ENCODE measurements at places on chromosomes 11 and 22.

DNA sequence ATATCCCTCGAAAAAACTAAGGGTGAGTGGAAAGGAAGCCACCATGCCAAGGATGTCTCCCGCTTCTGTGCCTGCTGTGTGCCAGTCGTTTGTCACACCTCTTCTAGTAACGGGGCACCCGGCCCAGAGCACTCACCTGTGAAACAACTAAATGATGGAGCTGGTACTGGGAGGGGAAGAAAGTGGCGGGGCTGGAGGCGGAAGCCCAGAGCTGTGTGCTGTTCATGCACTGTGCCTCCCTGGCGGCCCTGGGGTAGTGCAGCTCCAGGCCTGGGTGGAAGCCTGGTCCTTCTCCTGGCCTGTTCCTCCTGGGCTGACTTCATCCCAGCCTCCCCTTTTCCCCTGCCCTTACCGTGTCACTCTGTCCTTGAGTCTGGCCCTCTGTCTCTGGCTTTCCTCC, 130.2 kb downstream of the CEP164 start:
- no peak for DNase-seq

GRCh38 chr11:112307616-112308015, 47.0 kb upstream of the PLET1 start:
- no peak for DNase-seq

- no peak for DNase-seq
Observed at GRCh38 chr22:28408709-28409108, 270.9 kb downstream of the TTC28 start.

DNA sequence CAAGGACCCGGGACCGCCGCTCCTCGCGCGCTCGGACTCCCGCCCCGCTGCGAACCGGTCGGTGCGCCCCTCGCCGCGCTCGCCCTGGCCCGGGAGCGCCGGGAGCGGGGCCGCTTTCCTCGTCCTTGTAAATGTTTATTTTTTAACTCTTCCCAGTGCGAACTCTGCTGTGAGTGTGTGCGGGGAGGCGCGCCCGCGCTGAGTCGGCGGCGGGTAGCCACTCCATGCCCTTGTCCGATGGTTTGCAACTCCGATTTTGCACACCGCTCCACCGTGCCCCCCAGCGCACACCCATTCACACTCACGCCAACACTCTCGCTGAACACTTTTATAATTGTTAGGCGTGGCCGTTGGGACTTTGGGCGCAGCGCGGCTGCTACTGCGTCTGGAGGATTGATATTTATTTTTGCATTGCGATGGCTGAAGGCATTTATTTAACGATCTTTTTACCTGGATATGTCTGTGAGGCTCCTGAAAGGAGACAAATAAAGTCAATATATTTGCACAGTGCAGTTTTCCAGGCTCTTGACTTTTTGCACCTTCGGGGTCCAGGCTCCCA, 1.0 kb downstream of the C11orf96 start:
- no peak for DNase-seq

- DNase-seq, result no peak
Observed at GRCh38 chr22:32584650-32585049, 110.0 kb downstream of the FBXO7 start.

DNA sequence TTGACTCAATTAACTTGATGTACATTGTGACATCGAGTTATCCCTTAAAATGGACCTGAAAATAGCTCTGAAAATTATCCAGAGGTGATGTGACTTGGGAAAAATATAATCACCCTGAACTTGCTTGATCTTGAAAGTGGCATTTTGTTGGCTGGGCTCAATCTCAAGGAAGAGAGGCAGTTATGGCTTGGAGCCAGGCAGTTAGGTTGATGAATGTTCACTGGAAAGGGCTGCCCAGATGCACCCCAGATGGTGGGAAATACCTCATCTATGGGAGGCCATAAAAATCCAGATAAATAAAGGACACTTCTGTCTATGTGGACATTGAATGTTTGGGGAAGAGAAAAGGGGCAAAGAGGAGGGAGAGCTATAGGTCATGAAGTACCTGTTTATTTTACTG, 55.7 kb upstream of the OR5AN1 start:
- DNase-seq, result no peak

- DNase-seq, result peak; percentile 79
Observed at GRCh38 chr11:35077709-35078469, 61.1 kb upstream of the CD44 start.

DNA sequence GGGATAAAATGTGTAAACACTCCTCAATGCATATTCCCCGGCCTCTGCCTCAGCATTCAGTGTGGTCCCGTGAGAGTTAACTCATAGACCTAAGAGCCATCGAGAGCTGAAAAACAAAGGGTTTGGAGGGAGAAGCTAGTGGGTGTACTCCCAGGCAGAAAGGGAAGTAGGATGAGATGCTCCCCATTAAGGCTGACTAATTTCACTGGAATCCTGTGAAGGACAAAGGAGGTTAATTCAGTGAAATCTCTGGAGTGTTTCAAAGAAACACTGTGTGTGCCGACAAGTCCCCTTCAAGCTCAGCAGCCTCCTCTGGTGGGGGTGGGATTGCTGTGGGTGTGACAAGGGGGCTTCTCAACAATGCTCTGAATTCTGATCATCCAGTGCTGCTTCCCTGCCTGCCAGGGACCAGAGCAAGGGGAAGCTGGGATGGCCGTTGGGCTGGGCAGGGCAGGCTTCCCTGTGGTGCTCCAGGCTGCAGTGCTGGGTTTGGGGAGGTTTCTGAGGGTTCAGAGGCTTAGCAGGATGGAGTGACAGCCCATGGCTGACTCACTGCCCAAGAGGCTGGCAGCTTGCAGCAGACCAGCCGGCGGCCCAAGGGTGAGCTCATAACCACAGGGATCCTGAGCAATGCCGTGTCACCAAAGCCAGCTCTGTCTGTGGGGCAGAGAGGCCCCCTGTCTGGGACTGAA, 61.4 kb upstream of the BMAL1 start:
- DNase-seq, result no peak

GRCh38 chr22:49807780-49808708, 19.6 kb downstream of the BRD1 start:
- DNase-seq, result peak; percentile 59

GRCh38 chr11:82701847-82702520, 31.7 kb downstream of the FAM181B start:
- DNase-seq, result peak; percentile 6

GRCh38 chr11:33719587-33719986, 16.6 kb downstream of the CD59 start:
- DNase-seq, result no peak

DNA sequence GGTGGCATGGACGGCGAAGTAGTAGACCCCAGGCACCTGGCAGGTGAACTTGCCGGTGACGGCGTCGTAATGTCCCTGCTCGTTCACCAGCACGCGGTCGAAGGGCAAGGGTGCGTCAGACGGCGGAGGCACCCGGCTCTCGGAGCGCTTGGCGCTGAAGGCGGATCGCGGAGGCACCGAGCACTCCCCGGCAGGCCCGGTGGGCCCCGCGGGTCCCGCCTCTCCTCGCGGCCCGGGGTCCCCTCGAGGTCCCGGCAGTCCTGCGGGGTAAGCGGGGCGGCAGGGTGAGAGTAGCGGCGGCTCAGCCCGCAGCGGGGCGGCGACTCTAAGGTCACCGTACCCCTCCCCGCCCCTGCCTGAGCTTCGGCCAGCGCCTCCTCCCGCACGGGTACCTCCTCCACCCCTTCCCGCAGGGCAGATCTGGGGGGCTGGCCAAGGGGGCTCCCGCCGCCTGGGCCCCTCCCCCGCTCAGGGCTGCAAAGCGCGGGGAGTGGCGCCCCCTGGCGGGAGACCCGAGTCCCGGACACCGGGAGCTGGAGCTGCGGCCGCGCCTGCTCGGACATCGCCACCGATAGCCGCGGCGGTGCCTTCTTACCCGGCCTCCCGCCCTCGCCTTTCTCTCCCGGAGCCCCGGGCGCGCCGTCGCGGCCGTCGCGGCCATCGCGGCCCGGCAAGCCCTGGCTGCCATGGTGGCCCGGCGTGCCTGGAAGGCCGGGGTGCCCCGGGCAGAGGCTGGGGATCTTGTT, 921 bp downstream of the C1QTNF5 start:
- DNase-seq, result no peak

GRCh38 chr11:37502202-37502601, 904.2 kb upstream of the RAG2 start:
- no peak for DNase-seq

DNA sequence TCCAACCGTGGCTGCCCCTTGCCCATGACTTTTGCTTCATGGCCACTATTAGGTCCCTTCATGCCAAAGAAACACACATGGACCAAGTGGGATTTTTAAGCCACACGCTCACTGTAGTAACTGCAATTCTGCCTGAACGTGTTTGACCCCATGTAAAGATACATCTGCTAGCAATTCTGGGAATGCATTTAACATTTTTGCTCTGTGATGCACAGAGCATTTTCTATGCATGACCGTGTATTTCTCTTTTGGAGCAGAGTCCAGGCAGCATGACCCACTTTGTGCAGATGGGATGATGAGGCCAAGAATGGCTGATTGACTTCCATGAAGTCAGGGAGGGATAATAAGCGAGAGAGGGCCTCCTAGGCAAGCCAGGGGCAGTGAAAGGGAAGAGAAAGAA, 108.5 kb downstream of the TP53I11 start:
- DNase-seq, result no peak

DNA sequence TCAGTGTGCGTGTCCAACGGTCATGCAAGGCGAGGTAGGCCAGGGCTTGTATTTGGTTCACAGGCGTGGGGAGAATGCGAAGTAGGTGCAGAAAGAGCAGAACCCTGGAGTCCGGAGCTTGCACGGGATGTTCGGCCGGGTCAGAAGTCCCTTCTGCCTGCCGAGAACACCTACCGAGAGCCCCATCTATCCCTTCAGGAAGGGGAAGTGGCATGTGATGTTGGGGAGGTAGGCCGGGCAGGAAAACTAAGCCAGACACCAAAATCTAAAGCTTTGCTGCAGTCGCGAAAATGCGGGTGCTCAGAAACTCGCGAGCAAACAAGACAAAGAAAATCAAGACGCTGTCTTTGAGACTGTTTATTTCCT, 435 bp upstream of the TAF6L start:
- no peak for DNase-seq

- DNase-seq, result no peak
Observed at GRCh38 chr11:20840341-20840740, 171.0 kb downstream of the NELL1 start.

DNA sequence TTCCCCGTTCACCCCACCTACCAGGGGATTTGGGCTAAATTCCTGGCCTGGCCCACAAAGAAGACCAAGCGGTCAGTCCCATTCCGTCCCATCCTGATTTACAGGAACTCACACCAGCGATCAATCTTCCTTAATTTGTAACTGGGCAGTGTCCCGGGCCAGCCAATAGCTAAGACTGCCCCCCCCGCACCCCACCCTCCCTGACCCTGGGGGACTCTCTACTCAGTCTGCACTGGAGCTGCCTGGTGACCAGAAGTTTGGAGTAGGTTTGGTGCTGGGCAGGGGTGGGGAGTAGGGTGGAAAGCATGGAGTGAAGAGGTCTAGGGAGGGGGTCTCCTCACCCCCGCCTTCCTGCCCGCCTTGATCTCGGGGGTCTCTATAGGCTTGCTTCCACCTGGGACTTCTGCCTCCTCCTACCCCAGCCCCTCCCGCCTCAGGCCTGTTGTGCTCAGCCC, at the start of gene SERPING1:
Gene SERPING1 (plus strand): TSS at position 225 of the 455 bp plus-strand sequence. CDS start 586 bp downstream, outside the sequence.
- no peak for DNase-seq

- no peak for DNase-seq
Observed at GRCh38 chr11:57353446-57353845, 15.3 kb downstream of the P2RX3 start.

GRCh38 chr11:118216621-118217481, 8.0 kb downstream of the JAML start:
- DNase-seq, result peak; percentile 56

DNA sequence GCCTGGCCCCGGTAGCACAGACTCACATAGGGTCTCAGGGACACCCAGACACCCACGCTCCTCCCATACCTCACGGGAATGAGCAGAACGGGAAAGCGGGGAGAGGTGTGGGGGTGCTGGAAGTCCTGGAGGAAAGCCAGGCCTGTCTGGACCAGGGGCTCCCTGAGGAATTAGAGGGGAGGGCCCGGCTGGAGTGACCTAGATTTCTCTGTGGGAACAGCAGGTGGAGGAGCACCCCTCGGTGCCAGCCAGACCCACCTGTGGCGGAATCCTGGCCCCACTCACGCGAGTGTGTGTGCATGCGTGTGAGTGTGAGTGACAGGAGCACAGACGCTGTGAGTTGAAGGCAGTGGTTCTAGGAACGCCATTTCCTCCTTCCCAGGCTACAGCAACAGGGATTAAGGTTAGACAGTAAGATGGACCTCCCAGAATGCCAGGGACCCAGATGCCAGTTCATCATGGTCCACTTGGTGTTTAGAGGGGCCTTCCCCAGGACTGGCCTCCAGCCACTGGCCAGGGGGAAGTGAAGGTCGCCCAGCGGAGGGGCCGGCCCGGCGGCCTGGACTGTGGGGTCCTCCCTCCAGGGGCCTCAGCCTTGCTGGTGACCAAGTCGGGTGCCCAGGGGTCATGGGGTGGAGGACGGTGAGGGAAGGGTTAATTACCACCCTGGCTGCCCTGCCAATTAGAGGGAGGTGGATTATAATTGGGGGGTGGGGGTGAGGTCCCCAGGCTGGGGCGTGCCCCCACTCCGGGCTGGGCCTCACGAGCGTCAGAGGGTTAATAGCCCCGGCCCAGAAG, 1.0 kb downstream of the PKP3 start:
- DNase-seq, result no peak

- no peak for DNase-seq
Observed at GRCh38 chr22:24985826-24986214, 33.3 kb downstream of the KIAA1671 start.

GRCh38 chr11:84383576-84383975, 1097.4 kb upstream of the CCDC90B start:
- no peak for DNase-seq

GRCh38 chr11:119928047-119928446, 199.0 kb upstream of the NECTIN1 start:
- no peak for DNase-seq

DNA sequence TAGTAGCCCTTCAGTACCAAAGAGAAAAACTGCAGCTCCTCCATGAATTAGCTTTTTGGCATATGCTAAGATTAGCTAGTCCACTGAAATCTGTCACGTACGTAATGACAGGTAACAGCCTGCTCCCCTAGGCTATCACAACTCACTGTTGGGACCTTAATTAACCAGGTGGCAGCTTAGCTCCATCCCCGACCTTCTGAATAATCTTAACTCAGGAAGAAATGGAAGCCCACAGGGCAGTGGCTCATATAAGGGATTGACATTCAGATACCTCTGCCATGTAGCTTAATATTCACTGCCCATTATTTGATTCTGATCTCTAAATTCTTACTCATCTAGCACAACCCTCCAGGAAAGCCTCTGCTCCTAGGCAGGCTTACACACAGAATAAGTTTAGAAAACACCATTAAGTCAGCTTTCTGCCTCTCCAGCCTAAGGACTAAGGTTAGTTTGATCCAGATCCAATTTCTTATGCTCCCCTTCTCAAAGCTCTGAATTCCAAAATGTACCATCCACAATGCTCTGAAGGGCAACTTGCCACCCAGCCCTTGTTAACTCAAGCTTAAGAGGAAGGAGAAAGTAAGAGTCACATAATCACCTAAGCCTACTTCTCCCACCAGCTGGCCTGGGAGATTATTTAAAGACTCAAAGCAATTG, 5.0 kb downstream of the HSPA8 start:
- DNase-seq, result peak; percentile 55

- DNase-seq, result no peak
Observed at GRCh38 chr22:48837341-48837935, 990.2 kb downstream of the BRD1 start.

GRCh38 chr11:25536289-25536688, 795.6 kb upstream of the ANO3 start:
- no peak for DNase-seq

- peak; percentile 20 for DNase-seq
Observed at GRCh38 chr11:128783513-128783912, 83.6 kb downstream of the KCNJ1 start.

- DNase-seq, result peak; percentile 54
Observed at GRCh38 chr11:128627666-128628324, 40.4 kb upstream of the ETS1 start.

Data from CD4-positive, alpha-beta T cell treated with Interleukin-10 for 1 hour (primary cell).